Putamen (tissue), 1 donor: ENCODE measurements at places on chromosomes 4 and X.

DNA sequence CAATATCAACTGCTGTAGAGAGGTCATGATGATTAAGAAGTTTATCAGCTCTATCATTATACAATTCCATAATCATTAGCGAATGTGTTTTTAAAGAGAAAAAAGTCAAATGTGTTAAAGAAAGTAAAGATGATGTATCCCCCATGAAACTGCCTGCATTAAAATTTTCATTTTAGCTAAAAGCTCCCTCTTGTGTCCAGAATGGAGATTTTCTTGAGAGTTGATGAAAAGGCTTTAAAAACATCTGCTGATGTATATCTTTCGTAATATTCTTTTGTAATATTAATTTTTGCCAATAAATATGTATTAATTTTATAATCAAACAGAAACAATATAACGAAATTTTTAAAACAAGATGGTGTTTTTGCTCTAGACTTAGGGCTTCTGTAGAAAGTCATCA is 52.1 kb upstream of the LHFPL1 start:
- DNase-seq = no peak

DNA sequence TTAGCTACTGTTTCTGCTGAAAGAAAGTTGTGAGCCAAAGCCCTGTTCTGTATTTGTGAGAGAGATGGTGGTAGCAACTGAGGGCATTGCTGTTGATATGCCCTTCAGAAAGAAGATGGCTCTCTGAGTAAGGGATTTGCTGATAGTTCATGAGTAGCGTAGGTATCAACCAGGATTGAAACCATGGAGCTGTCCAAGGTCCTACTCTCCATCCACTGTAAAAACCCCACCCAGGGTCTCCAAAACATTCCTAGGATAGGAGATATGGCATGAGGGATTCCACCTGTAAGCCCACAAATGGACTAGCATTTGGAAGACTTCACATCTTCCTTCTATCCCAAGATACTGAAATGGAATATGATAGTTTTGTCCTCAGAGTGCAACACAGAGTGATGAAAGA is 277.1 kb upstream of the PRKX start:
- no peak for DNase-seq

GRCh38 chr4:173192375-173193162 is 24.0 kb downstream of the GALNT7 start:
- DNase-seq = no peak

- no peak for DNase-seq
Observed at GRCh38 chrX:97050392-97050791, 166.7 kb downstream of the RPA4 start.

GRCh38 chr4:151204925-151205524 is 71.9 kb upstream of the PRSS48 start:
- DNase-seq = no peak

- DNase-seq = peak; percentile 32
Observed at GRCh38 chrX:15686818-15687685, 22.4 kb upstream of the CLTRN start.

- peak; percentile 25 for DNase-seq
Observed at GRCh38 chrX:118807151-118808017, 16.2 kb upstream of the ZCCHC12 start.

DNA sequence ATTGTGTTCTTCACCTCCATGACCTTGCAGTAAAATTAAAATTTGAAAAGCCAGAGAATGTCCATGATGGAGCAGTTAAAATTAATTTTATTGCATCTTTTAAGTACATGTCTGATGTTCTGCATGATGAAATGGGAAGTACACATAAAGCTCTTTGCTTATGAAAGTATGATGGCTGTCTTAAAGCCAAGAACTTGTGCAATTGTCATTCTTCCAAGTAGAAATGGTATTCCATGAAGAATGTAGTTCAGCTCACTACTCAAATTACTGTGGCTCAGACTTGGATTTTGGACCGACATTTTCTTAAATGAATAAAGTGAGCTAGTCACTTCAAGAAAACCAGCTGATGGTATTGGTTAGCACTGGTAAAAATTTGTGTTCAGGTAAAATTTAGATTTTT is 161.7 kb upstream of the CXCL13 start:
- no peak for DNase-seq

- DNase-seq = no peak
Observed at GRCh38 chr4:166838975-166839614, 395.2 kb downstream of the SPOCK3 start.

DNA sequence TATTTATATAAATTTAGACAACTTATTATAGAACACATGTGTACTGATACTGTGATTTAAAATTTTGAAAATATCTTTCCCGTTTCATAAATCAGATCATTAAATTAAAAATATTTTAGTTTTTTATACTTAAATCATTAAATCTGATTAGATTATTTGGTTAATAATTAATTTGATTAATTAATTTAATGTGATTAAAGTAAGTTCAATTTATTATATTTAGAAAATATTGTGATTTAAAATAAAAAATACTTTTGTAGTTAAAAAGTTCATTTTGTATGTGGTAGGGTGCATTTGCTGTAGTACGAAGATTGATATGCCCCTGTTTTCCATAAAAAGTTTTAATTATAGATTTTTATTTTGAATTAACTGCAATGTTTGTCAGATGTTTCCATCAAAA is 1323.4 kb downstream of the RAPGEF2 start:
- no peak for DNase-seq

DNA sequence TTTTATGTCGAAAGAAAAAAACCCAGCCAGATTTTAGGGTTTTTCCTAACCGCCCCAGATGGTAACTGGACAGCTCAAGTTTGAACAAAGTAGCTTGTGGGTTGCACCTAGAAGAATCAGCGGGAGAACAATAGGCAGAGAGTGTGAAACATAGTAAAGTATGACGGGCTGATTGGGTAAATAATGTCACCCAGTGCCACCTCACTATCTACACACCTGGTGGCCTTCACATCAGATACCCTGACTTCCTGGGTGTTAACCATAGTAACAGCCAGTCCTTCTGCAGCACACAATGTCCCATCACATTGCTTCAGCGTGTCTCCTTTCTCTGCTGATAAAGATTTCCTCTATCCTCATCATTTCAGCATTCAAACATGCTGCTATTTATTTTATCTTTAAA is 159.1 kb upstream of the HS3ST1 start:
- DNase-seq = no peak

- no peak for DNase-seq
Observed at GRCh38 chrX:84133023-84133422, 55.0 kb downstream of the RPS6KA6 start.

DNA sequence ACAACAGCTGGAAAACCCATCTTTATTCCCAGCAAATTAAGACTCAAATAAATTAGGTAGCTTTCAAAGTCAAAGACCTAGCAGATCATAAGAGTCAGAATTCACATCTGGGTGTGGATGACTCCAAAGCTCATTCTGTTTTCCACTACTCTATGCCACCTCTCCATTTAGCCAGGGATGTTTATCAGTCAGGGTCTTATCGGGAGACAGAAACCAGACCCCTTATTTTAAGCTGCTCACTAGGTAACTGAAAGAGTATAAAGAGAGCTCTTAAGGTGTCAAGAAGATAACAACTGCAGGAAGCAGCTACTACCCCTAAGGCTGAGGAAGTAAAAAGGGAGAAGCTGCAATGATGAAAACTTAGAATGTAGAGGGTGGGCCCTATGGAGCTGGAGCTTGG is 333.7 kb upstream of the KLF3 start:
- no peak for DNase-seq

GRCh38 chr4:55096619-55097018 is 28.8 kb downstream of the KDR start:
- no peak for DNase-seq

DNA sequence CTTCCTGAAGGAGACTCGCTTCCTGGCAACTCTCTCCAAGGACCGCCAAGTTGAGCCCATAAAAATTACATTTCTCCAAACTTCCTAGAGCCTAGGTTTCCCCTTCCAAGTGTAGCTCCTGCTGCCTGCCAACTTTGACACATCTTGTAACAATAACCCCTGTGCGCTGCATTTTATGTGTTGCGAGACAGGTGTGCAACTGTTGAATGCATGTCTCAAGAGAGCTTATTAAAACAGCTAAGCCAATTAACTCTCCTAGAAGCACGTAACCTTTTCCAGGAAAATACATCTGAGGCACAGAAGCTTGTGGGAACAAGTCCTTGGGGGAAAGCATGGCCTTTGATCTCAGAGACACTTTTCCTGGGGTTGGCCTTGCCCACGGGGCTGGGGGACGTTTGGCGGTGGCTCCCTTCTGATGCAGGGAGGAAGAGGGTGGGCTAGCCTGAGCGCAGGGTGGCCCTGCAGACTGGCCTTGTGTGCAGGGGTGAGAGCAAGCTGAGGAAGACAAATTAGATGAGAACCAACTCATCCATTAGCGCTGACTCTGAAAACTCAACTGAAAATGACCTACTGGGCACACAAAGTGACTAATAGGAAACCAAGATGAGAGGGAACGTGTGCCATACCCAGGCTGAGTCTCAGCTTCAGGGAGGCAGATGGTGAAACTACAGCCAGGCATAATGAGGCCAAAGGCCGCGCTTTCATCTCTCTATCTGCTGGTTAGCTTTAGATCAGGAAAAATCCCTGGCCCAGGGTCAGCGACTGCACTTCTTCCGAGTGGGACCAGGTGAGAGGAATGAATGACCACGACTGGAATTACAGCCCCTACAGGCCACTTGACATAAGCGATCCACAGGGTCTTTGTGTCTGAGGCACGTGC is 75.3 kb downstream of the ENPP6 start:
- DNase-seq = no peak

GRCh38 chrX:17828171-17828570 is 32.9 kb downstream of the RAI2 start:
- no peak for DNase-seq

- DNase-seq = no peak
Observed at GRCh38 chr4:52864793-52865192, 2.7 kb downstream of the RASL11B start.

DNA sequence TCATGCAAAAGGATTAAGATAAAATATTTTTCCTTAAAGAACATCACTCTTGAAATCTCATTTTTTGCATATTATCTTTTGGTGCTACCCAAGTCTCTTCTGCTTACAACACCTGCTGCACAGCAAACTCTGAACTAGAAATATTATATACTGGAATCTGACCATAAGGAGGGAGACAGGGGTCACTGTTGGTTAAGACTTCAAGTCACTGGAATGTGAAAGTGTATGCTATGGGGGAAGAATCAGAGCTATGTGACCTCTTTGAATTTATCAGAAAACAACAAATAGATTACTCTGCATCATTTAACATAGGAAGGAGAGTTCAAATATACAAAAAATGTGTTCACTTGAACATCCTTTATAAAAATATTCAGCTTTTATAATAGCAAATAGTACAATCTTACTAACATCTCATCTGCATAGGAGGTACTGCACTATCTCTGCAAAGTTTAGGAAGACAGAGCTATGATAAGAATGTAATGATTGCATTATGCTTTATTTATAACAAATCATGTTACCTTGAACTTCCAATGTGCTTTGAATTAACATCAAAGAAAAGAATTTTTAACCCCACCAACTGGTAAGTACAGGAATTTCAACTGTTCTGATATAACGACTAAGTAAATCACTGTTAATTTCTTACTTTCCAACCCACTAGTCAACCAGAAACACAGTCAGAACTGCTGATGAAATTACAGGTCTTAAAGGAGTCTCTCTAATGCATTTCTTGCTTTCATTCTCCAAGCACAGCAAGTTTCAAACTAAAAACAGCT is 69.8 kb downstream of the ZNF827 start:
- no peak for DNase-seq

DNA sequence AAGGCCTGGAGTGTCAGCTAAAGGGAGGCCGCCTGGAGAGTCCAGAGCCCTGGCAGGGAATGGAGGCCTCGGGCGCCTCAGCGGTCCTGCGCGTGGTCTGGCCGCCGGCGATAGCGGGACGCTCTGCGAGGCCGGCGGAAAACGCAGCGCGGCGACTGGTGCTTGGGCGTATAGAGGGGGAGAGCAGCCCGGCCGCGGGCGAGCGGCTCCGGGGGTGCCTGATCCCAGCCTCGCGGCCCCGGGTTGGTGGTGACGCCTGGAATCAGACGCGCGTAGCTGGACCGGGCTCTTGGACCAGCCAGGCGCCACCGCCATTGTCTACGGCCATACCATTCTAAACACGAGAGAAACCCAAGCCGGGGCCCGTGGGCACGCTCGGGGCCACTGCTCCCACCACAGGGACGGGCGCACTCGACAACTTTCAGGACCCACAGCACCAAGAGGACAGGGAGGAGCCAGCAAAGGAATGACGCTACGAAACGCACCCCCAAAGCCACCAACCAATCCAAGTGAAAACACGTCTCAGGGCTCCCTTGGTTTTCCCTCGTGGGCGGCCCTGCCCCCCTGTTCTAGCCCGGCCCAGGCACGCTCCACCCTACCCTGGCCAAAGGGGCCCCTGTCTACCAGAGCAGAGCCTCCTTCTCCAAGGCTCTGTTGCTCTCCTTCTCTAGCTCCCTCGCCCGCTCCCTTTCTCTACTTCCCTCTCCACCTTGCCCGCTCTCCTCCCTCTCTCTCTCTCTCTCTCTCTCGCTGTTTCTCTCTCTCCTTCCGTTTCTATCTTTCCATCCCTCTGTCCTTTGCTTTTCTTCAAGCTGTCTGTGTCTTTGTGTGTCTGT is 7.8 kb downstream of the FRG2 start:
- DNase-seq = no peak

- DNase-seq = no peak
Observed at GRCh38 chrX:118177708-118178107, 61.1 kb upstream of the KLHL13 start.

DNA sequence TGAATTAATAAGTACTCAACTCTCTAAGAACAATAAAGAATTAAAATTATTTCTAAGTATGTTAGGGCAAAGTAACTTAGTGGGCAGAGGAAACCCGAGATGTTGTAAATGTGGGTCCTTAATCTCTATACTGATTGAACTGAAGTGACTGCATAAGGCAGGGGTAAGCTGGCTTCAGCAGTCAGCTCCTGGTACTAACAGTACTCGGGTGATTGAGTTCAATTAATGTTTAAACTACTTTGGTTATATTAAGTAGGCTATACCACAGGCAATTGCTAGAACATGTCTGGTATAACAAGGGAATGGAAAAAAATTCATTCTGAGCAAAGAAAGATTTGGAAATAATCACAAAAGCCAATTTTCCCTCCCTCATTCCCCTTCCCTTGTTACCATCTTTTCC is 90.7 kb downstream of the LNX1 start:
- no peak for DNase-seq

- no peak for DNase-seq
Observed at GRCh38 chr4:48986654-48987164, 634 bp downstream of the CWH43 start.

GRCh38 chr4:53852343-53852742 is 212.1 kb downstream of the CHIC2 start:
- DNase-seq = no peak

GRCh38 chr4:176838601-176839433 is 46.1 kb upstream of the VEGFC start:
- no peak for DNase-seq
